Stimulated activated CD8-positive, alpha-beta memory T cell treated with anti-CD3 and anti-CD28 coated beads, Interleukin-15, amount 100 ng/mL, for 24 hours (primary cell): ENCODE measurements at places on chromosomes 6 and 20.

DNA sequence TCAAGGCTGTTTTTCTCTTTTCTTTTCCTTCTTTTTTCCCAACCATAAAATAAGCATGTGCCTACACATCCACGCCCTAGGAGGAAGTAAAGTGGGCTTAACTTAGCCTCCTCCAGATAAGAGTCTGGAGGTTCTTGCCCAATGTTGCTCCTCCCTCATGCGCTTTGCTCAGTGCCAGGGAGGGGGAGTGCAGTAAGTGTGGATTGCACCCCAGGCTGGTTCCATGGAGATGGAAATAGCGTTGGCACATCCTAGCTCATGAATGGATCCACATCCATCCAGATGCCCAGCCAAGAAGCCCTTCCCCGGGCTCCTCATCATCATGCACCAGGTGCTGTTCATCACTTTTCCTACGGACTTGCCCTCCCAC is 58.2 kb downstream of the NEDD9 start:
- no peak for DNase-seq

DNA sequence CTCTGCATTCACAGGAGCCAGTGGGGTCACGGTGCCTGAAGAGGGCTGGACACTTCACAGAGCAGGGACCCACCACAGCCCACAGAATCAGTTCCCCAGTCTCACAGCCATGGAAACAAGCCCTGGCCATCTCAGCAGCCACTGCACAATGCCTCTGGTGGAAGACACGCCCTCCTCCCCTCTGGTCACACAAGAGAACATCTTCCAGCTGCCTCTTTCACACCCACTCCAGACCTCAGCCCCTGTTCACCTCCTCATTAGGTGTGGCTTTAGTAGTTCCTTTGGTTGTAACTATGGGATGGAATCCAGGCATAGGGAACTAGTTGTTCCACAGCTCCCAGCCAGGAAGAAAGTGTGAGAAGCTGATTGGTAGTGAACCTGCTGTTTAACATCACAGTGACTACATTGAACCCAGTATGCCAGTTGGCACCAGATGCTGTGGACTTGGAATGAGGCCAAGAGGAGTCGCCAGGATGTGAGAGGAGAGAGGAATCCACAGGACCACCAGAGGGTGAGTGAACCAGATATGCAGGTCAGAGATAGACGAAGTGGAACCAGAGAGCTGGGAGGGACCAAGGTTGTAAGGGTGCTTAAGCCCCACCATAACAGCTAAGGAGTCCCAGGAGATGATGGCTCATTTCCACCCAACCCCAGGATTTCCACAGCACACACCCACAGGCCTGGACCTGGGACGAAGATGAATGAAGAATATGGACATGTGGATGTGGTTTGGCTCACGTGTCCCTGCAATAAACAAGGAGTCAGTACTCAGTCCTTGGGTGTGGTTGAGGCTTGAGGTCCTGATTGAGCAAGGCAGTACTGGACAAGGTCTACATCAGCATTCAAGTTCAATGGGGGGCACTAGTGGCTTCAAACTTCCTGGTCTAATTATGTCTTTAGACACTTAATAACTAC is 8.8 kb upstream of the BTN3A3 start:
- no peak for DNase-seq

GRCh38 chr20:56516631-56517030 is 7.9 kb upstream of the FAM209A start:
- no peak for DNase-seq

DNA sequence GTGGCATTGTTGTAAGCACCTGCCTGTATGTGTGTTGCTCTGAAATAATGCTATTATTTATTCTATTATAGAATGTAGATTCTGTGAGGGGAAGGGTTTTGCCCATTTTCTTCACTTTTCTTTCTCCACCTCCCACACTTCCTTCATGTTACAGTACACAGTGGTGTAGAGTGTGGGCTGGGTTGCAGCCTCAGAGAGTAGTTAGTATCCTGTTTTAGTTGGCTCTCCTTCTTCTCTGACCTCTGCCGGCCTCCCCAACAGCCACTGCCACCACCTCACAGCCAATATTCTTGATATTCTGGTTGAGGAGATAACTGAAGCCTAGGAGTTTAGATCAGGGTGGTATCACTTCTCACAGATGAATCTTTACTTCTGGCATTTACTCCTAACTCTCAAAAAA is 143.4 kb downstream of the BCKDHB start:
- DNase-seq, result no peak

DNA sequence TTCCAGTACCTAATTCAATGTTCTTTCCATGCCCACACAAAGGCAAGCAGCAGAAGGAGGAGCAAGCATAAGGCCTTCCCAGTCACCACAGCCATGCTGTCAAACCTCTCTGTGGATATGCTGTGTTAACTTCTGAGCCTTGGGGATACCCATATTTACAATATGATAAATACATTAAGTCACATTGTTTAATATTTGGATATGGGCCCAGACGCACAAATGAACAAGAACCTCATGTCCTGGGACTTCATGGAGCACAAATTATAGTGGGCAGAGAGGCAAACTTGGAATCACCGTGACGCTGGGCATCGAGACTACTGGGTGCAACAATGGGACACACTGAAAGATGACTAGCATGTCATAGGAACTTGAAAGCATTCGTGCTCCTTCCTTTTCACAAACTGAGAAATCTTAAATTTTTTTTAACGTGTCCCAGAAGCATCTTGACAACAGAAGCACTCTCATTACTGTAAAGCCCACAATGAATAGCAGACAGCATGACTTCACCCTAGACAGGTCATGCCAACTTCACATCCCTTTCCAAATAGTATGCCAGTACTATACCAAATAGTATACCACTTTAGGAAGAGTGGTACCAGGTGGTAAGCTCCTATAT is 16.0 kb downstream of the SOD2 start:
- no peak for DNase-seq

DNA sequence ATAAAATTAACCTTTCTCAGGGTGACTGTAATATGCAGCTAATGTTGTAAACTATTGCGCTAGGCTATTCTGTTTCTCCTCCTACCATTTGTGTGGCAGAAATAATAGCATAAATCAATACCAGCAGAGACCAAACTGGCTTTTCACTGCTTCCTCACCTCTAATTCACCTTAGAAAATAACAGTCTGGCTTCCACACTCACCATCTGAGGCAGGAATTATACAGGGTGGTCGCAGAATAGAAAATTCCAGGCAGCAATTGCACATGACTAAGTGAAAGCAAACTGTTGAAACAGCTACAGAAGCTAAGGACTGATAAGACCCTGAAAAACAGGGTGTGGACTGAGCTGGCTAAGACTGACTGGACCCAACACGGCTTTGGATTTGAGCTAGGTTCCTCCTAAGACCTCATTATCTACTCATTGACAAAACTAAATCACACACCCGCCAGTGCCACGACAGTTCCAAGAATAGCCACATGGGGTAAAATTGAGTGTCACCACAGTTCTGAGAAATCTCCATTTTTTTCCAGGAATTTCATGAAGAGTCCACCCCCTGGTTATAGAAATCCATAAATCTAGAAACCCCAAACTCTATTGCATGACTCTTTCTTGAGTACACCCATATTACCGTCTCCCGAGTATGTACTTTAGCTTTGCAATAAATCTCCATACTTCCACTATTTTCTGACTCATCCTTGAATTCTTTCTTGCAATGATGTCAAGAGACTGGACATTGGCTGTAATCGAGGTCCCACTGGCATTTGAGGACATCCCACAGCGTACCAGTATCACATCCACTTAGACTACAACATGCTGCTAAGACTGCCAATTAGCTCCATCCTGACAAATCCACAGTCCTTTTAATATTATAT is 60.9 kb upstream of the KCNQ5 start:
- DNase-seq, result no peak

DNA sequence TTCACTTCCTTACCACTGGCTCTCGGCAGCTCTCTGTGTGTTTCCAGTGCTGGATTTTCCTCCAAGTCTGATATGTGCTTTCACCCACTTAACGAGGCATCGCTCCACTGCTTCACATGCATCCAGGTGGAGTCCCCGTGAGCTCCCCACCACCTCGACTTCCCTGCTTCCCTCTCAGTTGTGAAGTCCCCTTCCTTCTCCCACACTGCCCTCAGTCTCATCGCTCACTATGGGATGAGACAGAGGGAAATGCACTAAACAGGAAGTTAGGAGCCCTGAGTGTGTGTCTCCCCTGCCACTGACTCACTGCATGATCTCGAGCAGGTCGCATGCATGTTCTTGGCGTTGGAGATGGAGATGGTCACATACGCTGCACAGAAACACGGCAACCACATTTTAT is 84.0 kb downstream of the MTHFD1L start:
- DNase-seq, result no peak

- no peak for DNase-seq
These were observed 169.5 kb upstream of the RIPOR2 start for GRCh38 chr6:25105070-25105925.

DNA sequence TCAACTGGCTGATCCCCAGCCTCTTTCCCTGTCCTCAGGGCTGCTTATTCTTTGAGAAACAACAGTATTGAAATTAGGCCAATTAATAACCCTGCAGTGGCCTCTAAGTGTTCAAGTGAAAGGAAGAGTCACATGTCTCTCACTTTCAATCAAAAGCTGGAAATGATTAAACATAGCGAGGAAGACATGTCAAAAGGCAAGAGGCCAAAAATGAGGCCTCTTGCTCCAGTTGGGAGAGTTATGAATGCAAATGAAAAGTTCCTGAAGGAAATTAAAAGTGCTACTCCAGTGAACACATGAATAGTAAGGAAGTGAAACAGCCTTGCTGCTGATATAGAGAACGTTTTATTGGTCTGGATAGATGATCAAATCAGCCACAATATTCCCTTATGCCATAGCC is 131.5 kb downstream of the MACROD2 start:
- DNase-seq, result no peak

- DNase-seq, result no peak
These were observed 194.9 kb downstream of the PHACTR1 start for GRCh38 chr6:12911427-12911826.

DNA sequence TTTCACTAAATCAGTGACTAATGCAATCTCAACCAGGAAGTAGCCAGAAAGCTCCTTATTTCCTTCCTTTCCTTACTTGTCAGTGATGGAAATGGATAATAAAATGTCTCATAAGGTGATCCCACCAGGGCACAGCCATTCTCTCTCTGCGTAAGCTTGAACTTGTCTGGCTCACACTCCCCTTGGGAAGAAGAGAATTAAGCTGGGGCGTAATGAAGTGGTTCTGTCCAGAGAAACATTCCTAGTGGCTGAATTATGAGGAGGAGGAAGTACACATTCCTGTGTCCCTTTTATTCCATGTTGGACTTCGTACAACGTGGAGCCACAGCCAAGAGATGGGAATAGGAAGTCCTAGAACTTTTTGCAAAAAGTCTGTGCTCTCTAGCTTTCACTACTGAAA is 93.7 kb downstream of the MTHFD1L start:
- DNase-seq, result no peak
